DMS79 treated with DMSO at 0.1 percent for 48 hours (cell line): ENCODE measurements at places on chromosomes 12 and 14.

DNA sequence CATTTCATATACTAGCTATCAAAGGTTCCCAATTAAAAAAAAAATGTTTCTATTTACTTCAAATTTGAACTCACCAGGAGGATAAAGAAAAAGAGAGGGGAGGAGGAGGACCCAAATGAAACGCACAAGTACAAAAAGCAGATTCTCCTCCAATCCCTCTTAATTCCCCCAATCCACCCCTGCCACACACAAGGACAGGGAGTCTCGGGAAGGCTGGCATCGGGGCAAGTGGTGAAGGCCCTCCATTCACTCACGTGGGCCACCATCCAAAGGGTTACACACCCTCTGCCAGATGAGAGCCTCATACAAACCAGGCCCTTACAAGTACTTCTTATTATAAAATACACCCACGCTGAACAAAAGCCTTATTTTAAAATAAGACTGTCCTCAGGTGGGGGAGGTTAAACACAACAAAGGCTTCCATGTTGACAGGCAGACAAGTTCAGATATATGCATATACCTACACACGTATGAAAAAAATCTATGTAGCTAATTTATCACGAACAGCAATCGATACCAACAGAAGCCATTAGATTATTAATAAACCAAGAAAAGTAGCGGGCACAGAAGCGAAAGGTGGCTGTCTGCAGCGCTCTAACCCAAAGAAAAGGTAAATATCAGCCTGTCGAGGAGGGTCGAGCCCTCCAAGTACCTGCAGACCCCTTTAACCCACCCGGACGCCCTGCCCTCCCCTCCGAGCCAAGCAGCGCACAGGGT, 1.5 kb downstream of the ATP2B1 start:
- peak; percentile 16 for DNase-seq

DNA sequence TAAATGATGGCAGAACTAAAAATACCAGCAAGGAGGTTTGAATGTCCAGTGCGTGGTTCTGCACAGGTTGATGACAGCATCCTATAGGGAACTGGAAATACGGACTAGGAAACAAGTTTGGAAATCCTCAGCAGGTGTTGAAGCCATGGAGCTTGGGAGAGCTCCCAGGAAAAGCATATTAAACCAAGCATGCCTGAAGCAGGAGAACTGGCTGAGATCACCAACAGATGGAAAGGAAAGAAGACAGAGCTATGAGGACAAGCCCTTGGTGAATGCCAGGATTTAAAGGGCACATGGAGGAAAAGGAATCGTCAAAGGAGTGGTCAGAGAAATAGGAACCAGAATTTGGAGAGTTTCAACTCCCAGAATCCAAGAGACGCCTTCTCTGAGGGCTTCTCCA, 21.2 kb upstream of the ELK3 start:
- no peak for DNase-seq

GRCh38 chr14:65107200-65107599, 4.9 kb upstream of the MAX start:
- DNase-seq: no peak

DNA sequence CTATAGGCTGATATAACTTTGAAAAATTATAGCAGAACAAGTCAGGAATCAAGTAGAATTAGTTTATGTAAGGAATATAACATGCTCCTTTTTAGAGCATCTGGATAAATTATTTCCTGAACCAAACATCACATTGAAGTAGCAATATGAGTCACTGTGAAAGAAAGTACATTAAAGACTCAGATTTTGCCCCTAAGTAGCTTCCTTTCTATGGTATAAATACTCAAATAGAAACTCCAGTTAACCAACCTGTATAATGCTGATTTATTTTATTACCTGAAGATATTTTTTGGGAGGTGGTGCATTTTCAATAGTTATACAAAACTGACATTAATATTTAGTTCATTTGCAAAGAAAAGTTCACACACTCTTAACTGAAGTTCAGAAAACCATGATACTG, 312.1 kb downstream of the ITPR2 start:
- no peak for DNase-seq

GRCh38 chr12:127690161-127690560, 576.8 kb upstream of the TMEM132C start:
- no peak for DNase-seq

GRCh38 chr14:77036484-77037214, 8.1 kb upstream of the IRF2BPL start:
- DNase-seq: peak; percentile 88

GRCh38 chr14:54348923-54349620, 47.7 kb upstream of the CDKN3 start:
- DNase-seq: no peak

DNA sequence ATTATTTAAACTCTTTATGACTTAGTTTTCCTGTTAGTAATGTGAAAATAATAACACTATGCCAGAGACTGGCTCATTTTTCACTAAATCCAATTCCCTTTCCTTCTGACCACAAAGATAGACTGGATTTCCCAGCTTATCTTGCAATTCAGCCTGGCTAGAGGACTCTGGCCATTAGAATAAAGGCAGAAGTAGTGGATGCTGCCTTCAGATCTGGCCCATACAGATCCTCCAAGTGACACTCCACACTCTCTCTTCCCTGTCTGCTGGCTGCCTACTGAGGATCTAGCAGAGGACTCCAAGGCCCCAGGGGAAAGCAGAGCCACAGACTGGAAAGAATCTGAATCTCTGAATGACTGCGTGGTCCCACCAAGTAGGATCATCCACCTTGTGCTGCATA, 188.8 kb upstream of the LMNTD1 start:
- DNase-seq: no peak

GRCh38 chr14:31326111-31326510, 94.2 kb downstream of the HEATR5A start:
- no peak for DNase-seq

DNA sequence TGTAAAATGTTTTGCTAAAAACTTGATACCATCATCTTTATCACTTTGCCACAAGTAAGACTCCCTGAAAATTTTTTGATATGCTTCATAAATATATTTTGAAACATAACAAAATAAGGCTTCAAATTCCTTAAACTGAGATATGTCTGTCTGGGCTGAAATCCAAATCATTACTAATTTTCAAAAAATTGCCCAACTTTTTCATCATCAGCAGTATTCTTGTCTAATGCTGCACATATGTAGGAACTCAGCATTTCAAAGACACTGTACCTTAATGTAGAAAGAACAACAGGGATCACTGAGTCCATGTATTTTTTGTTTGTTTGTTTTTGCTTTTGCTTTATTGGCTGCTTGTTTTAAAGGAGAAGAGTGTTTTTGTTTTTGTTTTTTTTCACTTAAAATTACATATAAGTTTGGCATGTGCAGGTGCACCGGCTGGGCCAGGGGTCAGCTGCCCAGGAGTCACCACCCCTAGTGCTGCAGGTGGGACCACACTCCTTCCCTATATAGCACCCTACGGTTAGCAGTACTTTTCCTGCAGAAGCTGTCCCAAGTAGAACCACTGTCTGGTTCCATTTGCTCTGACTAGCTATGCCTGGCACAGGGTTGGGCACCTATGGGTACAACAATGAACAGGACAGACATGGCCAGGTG, 231.2 kb downstream of the PIK3C2G start:
- DNase-seq: no peak

DNA sequence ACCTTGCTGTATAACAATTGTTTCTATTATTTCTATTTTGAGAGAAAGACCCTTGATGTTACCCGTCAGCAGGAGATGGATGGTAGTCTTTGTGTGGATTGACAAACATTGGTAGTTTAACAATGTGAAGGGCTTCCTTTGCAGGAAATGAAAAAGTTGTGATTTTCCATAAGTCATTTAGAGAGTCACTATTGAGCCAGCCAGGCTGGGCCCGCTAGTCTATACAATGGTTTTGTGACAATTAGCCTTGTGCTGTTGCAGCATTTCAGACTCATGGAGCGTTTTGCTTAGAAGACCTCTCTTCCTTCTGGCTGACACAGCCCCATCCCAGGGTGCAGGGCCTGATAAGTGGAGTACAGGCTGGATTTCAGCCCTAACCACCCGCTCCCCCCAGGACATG, 18.3 kb upstream of the SLC38A2 start:
- DNase-seq: no peak

DNA sequence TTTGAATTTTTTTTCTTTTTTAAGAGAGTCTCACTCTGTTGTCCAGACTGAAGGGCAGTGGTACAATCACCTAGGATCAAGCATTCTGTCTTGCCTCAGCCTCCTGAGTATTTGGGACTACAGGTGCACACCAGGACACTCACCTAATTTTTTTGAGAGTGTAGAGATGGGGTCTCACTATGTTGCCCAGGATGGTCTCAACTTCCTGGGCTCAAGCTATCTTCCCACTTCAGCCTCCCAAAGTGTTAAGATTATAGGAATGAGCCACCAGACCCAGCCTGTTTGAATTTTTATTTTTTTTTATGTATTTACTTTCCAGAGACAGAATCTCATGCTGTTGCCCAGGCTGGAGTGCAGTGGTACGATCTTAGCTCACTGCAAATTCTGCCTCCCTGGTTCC, 11.3 kb downstream of the BAZ1A start:
- no peak for DNase-seq

DNA sequence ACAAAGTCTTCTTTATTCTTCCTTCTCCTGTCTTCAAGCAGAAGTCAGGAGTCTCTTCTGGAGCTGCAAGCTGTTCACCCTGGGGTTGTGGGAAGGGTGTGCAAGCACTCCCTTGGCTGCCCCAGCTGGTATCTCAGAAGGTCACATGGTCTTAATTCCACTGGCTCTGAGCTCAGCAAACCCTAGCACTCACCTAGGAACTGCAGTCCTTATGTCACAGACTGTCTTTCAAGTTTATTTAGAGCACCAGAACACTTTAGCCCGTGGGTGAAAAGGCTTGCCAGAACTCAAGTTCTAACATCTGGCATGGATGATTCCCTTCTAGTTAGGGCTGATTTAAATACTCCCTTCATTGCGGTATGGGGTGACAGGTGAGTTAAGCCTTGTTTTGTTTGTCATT, 379.0 kb downstream of the CCER1 start:
- no peak for DNase-seq

- no peak for DNase-seq
These were observed 991.2 kb downstream of the FLRT2 start for GRCh38 chr14:86521031-86521730.
